ENCODE measurements at places on chromosomes 2 and 18.

- no peak for DNase-seq
Measured at GRCh38 chr2:121242175-121242875, 42.7 kb downstream of the TFCP2L1 start.

GRCh38 chr2:20021405-20022009 lies 9.0 kb upstream of the MATN3 start:
- DNase-seq, result no peak

DNA sequence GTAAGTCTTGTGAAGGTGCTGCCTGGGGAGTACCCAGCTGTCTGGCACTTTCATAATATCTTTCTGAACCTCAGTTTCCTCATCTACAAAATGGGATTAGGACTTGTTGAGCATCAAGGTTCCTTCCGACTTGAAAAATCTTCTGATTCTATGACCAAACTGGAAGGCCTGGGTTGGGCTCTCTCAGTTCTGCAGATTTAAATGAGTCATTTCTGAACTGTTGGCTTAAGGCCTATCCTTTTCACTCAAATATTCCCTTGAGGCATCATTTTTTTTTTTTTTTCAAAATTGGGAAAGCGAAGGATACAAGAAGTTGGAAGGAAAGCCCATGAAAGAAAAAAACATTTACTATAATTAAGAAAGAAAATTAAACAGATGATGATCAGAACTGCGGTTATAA lies 40.8 kb upstream of the CYP1B1 start:
- no peak for DNase-seq

GRCh38 chr2:18077704-18078103 lies 199.2 kb downstream of the KCNS3 start:
- peak; percentile 41 for DNase-seq

- DNase-seq, result no peak
Measured at GRCh38 chr2:54575379-54575888, 119.3 kb downstream of the SPTBN1 start.

DNA sequence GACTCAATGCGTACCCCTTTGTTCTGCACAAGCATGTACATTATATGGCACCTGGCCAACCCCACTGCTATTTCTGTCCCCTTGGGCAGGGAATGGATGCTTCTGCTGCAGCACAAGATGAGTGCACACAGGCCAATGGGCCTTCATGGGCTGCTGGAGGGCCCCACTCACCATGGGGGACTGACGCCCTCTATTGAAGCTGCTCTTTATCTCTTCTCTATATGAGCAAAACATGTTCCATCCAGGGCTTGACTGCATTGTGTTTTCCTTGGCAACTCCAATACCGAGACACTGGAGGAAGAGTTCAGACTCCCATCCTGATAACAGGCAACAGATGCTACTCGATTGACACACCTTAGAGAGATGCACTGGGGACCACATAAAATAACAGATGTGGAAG lies 251.6 kb upstream of the NCKAP5 start:
- DNase-seq, result no peak

DNA sequence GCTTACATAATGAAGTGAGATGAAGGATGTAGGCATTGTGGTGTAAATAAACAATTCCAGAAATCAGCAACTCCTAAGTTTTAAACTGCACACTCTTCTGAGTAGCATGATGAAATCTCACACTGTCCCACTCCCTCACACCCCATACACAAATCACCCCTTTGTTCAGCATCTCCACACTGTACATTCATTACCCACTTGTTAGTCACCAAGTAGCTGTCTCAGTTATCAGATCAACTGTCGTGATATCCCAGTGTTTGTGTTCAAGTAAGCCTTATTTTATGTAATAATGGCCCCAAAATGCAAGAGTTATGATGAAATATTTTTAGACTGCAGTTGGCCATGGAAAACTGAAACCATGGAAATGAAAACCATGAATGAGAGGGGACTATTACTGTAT lies 135.7 kb downstream of the GRB14 start:
- DNase-seq, result peak; percentile 19

Data from non-pigmented ciliary epithelial cell (primary cell).